ENCODE measurements at places on chromosomes 1 and 21. TPM values are rescaled to one million over a fixed set of nuclear protein-coding genes. Genes with fewer than 3 reads are reported as not detected.
A peak's percentile ranks its signal among the peaks of the same experiment; 100 is the strongest.

The CATSPERE gene
- total RNA-seq = 0.49 TPM

- DNase-seq = peak; percentile 68
Measured at GRCh38 chr1:180926164-180926981, 13.7 kb downstream of the KIAA1614 start.

- no peak for DNase-seq
Measured at GRCh38 chr1:116834595-116834994, 75.1 kb upstream of the PTGFRN start.

The CLIC4 gene
- 571 TPM for total RNA-seq

The GBP6 gene
- total RNA-seq = not detected

The FABP3 gene
- total RNA-seq = 44.2 TPM

DNA sequence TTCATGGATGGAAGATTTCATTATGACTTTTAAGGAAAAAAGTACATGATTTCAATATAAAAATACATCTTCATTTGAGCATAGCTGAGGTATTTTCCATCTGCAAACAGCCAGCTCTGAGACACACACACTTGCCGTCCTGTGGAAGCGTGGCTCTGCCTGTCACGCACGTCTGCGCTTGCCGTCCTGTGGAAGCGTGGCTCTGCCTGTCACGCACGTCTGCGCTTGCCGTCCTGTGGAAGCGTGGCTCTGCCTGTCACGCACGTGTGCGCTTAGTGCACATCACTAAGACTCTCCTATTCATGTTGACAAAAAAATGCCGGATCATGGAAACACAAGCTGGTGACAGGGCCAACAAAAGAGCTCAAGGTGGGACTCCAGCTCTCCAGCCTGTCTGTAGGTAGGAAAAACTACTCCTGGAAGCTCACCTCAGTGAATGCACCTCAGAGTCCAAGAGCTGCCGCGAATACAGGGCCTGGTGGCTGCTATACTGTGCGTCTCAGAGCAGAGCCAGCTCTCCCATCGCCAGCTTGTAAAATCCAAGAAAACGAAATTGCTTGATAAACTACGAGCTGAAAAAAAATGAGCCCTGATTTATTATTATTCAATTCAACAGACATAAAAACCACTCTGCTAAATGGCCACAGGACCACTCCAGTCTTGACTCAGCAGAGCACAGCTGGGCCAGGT, 69.3 kb downstream of the SLC37A1 start:
- DNase-seq = no peak

DNA sequence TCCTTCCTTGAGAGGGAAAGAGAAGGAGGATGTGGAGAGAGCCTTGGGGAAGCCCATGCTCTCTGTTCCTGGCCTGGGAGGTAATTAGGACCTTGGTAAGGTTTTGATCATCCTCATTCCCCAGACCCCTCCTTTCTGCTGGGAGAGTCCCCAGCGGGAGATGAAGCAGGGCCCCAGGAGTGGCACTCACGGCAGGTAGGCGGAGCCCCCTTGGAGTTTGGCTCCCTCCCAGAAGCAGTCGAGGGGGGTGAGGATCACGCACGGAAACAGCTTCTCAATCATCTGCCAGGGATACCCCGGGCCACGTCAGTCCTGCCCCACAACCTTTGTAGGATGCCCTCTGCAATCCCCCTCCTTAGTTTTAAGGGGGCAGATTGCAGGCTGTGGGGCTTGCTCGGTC, 11.5 kb downstream of the PTCH2 start:
- no peak for DNase-seq

DNA sequence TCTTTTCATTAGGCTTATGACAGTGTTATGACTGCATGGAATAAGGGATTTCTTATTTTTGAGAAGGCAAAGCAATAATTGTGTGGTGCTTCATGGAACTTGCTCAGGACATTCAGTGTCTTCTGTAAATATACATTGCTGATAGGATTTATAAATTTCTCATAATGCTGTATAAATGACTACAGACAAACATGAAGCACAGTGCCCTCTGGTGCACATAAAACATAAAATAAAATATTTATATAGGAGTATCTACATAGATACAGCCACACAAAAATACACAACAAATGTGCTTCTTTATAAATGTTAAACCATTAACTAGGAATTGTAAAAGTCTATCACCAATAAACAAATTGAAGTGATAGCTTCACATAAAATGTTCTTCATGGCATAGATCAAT, 24.1 kb downstream of the BRINP3 start:
- peak; percentile 10 for DNase-seq

DNA sequence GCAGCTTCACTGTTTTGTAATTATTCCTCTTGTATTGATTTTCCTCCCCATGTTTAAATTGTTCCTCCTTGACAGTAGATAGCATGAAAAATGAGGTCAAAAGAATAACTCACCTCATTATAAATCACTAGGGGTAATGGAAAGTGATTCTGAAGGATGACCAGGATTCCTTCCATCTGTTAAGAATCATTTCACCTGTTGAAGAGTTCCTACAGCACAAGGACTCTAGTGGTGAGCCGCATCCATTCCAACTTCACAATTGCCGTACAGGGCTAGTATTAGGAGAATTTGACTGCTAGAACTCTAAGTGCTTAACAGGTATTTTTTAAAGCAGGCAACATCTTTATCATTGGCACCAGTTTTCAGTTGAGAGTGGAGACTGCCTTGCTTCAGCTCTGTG, 13.7 kb downstream of the PPP1R12B start:
- DNase-seq = no peak

DNA sequence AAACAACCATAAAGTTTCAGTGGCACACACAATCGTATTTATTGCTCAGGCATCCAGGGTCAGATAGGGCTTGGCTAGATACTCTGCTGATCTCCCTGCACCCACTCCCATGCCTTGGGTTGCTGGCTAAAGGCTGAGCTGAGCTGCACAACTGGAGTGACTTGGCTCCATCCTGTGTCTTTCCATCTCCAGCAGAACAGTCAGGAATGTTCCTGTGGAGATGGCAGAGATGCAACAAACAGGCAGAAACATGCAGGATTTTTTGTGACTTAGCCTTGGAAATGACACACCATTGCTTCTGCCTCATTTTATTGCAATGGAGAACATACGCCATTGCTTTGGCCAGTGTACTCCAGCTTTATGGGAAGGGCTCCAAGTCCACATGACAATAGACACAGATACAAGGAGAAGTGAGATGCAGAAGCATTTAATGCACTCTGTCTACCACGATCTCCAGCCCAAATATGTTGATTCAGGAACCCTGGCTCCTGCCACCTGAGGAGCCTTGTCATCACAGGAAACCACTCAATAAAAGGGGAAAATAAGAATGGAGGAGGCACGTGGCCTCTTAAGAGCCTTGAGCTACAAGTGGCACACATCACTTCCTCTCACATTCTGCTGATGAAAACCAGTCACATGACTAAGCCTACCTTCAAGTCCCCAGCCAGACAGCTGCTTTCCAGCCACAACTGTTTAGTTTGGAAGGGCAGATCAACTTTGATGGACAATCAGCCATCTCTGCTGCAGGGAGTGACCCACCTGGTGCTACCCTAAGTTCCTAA, 10.1 kb upstream of the GUCA2B start:
- DNase-seq = no peak

The LCE2C gene
- total RNA-seq = not detected

GRCh38 chr1:86419277-86419903, 4.6 kb upstream of the CLCA2 start:
- DNase-seq = peak; percentile 62

The FAM177B gene
- not detected for total RNA-seq

The APCS gene
- not detected for total RNA-seq

The HSD3B1 gene
- total RNA-seq = not detected

The ELAPOR1 gene
- total RNA-seq = 0.45 TPM

The SYPL2 gene
- total RNA-seq = 1.7 TPM

- DNase-seq = no peak
Measured at GRCh38 chr1:81505831-81506230, 294.9 kb upstream of the ADGRL2 start.

The NTNG1 gene
- total RNA-seq = 2.0 TPM

- DNase-seq = peak; percentile 81
Measured at GRCh38 chr1:202807926-202808757, at the start of gene KDM5B. Gene KDM5B (minus strand): TSS chr1:202808421. CDS start chr1:202808305, 116 bp downstream.

GRCh38 chr1:177448036-177448615, 277.4 kb downstream of the BRINP2 start:
- DNase-seq = no peak

GRCh38 chr1:56378341-56379070, 200.9 kb downstream of the PLPP3 start:
- no peak for DNase-seq

- no peak for DNase-seq
Measured at GRCh38 chr1:1136547-1137230, 20.8 kb upstream of the C1orf159 start.

DNA sequence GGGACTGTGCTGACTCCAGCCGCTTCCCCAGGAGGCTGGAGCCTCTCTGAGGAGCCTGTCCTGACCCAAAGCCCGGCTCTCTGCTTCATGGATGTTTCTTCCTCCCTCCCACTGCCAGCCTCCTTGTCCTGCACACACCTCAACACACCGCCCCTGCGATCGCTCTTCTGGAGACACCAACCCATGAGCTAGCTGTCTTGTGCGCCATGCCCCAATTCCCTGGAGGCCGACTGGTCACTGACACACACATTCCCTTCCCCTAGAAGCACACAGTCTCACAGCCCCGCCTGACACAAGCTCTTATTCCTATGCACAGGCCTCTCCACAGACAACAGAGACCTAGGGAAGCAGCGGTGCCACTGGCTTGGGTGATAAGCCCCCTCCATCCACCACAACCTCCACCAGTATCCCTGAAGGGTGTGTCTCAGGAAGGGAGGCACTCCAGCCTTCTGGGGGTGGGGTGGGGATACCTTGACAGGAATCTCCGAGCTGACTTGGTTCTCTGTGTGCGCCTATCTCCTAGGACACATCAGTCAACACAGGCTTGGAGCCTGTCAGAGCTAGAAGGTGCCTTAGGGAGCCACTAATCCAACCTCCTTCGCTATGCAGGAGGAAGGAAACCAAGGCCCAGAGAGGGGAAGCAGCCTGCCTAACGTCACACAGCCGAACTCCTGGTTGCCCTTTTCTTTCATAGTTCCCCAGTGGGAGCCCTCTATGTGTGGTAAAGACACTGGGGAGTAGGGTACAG, 31.1 kb downstream of the AHDC1 start:
- DNase-seq = no peak

The HRNR gene
- total RNA-seq = not detected

DNA sequence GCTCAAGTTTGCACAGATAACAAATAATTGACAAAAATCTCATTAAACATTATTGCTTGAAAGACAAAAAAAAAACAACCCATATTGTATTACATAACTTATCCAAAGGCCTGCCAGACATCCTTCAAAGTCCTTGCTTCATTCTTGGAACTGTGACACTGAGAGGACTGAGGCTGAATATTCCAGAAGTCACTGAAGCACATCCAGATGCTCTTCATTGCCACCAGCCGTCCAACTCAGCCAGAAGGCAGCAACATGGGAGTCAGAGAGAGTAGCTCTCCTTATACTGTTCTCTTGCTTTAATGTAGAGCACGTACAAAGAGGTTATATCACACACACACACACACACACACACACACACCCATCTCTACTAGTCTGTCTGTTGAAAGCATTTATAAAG, 755.0 kb downstream of the LTN1 start:
- no peak for DNase-seq

The APOBEC4 gene
- total RNA-seq = not detected

- peak; percentile 19 for DNase-seq
Measured at GRCh38 chr1:240004086-240004749, 87.5 kb upstream of the FMN2 start.

DNA sequence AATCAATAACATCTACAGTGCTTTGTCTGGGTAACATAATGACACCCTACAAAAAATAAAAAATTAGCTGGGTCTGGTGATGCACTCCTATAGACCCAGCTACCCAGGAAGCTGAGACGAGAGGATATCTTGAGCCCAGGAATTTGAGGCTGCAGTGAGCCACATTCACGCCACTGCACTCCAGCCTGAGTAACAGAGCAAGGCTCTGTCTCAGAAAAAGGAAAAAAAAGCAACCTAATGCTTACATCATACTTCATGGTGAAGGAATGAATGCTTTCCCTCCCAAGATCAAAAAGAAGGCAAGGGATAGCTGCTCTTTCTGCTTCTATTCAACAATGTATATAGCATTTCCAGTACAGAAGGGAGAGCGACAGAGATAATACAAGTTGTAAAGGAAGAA, 24.2 kb upstream of the CTTNBP2NL start:
- DNase-seq = no peak

The CENPF gene
- 7.5 TPM for total RNA-seq

The FMO3 gene
- total RNA-seq = 1.3 TPM

GRCh38 chr1:25204797-25205480, 27.4 kb downstream of the SYF2 start:
- DNase-seq = peak; percentile 73

The NEGR1 gene
- 20.7 TPM for total RNA-seq

GRCh38 chr1:6174621-6175410, 5.3 kb downstream of the CHD5 start:
- DNase-seq = no peak

DNA sequence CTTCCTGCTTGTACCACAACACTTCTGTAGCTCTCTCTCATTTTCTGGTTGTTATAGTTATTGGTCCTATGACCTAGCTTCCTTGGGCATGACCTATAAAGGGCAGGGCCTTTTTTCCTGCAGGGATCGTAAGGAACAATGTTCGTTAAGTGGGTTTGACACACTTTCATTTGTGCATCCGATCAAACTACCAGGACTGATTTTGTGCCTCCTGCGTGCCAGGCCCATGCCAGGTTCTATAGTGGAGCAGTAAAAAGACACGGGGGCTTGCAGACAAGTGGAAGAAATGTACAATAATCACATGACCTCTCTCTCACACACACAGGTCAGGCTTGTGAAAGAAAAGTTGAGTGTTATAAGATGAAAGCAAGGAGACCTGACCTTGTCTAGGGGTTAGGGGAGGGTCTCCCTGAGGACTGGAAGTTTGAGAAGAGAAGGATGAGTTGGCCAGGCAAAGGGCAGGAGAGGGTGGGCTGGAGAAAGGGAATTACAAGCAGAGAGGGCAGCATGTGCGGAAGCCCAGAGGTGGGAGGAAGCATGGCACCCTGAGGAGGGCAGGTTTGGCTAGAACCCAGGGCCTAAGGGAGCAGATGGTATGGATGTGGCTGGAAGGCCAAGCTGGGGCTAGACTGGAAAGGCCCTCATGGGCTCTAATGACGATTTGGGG, 145.4 kb downstream of the GRIK3 start:
- DNase-seq = no peak

DNA sequence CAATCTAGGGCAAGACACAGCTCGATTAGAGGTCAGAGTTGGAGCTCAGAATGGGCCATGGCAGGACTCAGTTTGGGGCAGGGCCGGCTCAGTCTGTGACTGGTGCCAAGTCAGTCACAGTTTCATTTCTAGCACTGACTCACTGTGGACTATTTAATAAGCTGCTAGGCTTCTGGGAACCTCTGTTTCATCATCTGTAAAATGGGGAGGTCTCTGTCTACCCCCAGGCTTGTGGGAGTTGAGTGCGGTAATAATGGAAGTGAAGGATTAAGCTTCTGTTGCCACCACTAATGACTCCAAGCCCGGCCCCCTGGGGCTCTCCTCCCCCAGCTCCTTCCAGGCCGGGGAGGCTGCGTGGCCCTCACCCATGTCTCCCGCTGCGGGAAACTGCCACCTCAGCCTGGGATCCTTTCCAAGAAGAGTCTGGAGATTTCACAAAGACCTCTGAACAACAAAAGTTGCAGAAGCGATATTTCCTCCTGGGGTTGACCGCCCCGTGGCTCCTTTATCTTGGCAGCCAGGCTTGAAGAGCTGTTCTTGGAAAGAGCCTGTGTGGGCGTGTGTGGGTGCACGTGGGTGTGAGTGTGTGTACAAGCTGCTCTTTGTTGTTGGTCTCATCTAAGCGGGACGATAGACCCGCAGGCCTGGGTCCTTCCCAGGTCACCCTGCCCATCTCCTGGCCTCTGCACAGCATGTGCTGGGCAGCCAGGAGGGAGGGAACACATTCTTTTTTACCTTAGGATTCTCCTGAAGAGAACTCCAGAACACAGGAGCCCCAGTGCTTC, 29.1 kb downstream of the KNCN start:
- DNase-seq = peak; percentile 89

The ANGPTL1 gene
- 6.6 TPM for total RNA-seq

All from fibroblast of the aortic adventitia (primary cell).